CD4-positive, CD25-positive, alpha-beta regulatory T cell (primary cell): ENCODE measurements at places on chromosomes 3 and 15.

DNA sequence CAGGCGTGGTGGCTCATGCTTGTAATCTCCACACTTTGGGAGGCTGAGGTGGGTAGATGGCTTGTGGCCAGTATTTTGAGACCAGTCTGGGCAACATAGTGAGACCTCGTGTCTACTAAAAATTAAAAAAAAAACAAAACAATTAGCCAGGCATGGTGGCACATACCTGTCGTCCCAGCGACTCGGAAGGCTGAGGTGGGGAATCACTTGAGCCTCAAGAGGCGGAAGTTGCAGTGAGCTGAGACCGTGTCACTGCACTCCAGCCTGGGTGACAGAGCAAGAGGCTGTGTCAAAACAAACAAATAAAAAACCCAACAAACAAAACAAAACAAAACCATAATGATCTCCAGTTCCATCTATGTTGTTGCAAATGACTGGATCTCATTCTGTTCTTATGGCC is 341.3 kb upstream of the CFAP20DC start:
- DNase-seq = no peak

DNA sequence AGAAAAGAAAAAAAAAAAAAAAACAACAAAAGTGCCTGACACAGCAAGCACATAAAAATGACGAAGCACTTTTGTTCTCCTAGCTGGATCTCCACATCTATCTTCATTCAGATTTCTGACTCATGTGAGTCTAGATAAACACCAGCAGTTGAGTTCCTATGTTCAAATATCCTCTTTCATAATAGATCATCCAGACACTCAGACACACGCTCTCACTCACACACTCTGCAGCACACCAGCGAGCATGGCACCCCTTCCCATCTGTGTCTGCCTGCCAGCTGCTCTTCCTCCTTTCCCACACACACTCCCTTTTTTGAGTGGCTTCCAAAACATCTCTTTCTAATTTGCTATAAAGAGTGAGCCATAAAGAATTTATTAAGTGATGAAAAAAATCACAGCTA is 19.8 kb upstream of the CELF6 start:
- DNase-seq = no peak

GRCh38 chr3:1381647-1382036 is 288.8 kb downstream of the CNTN6 start:
- DNase-seq = no peak

GRCh38 chr3:121436074-121436473 is 109.7 kb downstream of the POLQ start:
- DNase-seq = no peak

DNA sequence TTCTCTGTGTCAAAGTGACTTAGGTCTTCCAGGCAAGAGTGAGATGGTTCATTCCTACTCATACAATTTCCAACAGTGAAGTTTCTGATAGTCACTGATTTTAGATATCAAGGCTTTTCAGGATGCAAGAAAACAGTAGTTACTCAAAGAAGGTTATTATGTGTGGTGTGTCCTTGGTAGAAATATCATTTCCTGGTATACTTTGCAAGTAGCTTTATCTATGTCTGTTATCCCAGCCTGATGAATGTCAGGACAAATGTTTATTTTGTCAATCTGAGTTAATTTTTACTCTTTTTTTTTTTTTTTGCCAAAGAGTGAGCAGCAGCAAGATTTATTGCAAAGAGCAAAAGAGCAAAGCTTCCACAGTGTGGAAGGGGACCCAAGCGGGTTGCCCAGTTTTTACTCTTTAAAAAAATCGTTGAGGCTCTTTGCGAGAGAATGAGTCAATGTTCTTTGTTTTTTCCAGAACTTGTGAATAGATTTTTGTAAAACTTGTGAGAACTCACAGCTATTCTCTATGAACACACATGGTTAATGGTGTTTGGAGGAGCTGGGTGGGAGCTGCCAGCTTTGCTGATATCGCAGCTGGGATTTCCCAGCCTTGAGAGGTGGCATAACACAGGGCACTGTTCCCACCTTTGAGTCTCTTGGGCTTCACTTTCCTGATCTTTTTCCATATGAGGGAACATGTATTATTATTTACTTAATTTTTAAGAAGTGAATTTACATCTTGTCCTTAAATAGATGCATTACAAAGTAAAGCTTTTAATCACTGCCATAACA is 51.9 kb downstream of the SV2B start:
- no peak for DNase-seq

DNA sequence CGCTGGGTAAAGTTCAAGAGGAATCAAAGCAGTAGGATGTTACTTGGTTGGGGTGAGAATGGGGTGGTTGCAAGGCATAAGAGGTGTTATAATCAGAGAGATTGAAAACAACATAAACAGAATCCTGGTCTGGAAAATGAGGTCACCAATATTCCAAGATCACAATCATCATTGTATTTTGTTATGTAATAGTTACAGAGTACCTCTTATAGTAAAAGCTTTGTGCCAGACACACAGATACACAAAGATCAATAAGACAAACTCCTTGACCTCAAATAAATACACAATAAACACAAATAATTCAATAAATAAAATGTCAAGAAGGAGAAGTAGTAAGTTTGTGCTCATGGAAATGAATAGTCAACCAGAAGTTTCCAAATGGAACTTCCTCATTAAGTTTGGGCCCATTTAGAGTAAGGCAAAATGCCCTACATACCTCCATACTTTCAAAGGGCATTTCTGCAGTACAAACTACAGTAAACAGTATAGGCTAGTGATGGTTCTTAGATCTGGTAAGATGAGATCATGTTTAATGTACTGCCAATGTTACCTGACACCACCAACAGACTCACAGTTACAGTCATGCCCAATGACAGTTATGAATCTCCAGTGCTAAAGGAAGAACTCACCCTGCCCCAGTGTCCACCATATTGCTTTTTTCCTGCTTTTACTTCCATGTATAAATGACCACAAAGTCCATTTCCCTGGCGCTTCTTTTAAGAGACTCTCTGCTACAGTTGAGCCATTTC is 93.4 kb downstream of the KCNMB2 start:
- DNase-seq = no peak

DNA sequence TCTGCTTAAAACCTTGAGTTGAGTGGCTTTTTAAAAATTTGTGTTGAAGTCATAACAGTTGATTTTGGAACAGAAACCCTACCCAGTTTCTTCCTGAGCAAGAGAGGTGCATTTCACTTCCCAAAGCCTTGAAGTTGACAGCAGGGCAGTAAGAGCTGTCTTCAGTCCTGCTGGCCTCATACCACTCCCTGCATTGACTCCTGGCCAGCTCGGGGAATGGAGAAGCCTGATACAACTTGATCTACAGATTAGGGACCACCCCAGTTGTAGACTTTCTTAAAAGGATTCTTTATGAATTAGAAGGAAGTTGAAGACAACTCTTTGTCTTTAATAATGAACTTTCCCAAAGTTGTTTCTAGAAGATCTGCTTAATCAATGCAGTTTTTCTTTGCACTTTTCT is 90.6 kb upstream of the FLNB start:
- no peak for DNase-seq

GRCh38 chr3:167469381-167469780 is 4.5 kb downstream of the SERPINI2 start:
- no peak for DNase-seq

DNA sequence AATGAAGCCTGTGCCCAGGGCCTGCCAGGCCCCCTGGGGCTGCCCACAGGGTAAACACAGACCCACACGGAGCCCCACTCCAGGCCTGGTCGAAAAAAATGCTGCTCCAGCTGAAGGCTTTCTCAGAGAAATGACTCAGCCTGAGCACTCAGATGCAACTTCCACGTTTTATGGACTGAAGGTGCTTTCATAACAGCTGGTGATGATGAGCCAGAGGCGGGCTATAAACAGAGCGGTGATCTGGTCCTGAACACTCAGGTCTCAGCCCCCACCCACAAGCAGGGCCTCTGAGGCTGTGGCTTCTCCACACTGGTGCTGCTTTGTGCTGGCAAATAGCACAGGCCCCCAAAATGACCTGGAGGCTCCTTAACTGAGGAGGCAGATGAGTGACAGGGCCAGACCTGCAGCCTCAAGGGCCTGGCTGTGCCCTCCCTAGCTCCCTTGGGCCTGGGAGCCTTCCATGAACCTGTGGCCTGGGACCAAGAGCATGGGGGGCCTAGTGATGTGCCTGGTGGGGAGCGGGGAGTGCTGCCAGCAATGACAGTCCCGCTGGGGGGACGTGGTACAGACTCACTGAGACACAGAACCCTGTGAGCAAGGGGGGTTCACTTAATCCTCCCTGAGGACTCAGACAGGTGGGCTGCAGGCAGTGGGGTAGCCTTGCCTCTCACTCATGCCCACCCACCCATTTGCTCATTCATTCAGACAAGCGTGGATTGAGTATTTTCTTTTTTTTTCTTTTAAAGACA is 23.0 kb upstream of the FURIN start:
- DNase-seq = no peak

DNA sequence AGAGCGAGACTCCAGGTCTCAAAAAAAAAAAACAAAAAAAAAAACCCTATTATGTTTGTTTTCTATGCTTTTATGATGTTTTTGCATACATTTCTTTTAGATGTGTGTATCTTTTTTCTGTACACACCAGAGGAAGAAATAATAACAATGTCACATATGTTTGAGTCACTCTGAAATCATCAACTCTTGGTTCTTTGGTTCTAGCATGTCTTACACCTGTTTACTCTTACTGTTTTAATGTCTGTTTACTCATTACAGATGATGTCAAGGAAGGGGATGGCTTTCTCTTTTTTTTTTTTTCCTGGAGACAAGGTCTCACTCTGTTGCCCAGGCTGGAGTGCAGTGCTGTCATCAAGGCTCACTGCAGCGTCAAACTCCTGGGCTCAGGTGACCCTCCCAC is 24.1 kb downstream of the RHOA start:
- DNase-seq = no peak

DNA sequence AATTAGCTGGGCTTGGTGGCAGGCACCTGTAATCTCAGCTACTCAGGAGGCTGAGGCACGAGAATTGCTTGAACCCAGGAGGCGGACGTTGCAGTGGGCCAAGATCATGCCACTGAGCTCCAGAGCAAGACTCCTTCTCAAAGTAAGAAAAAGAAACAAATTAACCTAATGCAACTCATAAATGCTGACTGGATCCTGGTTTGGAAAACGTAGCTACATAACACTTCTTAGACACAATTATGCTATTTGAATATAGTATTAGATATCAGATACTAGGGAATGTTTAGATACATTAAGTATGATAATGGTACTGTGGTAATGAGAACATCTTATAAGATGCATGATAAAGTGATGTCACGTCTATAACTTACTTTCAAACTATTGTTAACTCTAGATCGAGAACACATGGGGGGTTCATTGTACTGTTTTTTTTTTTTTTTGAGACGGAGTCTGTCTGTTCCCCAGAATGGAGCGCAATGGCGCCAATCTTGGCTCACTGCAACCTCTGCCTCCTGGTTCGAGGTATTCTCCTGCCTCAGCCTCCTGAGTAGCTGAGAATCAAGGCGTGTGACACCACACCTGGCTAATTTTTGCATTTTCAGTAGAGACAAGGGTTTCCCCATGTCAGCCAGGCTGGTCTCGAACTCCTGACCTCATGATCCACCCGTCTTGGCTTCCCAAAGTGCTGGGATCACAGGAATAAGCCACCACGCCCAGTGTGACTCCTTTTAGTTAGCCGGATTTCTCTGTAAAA is 5.9 kb upstream of the ISY1 start:
- DNase-seq = no peak

DNA sequence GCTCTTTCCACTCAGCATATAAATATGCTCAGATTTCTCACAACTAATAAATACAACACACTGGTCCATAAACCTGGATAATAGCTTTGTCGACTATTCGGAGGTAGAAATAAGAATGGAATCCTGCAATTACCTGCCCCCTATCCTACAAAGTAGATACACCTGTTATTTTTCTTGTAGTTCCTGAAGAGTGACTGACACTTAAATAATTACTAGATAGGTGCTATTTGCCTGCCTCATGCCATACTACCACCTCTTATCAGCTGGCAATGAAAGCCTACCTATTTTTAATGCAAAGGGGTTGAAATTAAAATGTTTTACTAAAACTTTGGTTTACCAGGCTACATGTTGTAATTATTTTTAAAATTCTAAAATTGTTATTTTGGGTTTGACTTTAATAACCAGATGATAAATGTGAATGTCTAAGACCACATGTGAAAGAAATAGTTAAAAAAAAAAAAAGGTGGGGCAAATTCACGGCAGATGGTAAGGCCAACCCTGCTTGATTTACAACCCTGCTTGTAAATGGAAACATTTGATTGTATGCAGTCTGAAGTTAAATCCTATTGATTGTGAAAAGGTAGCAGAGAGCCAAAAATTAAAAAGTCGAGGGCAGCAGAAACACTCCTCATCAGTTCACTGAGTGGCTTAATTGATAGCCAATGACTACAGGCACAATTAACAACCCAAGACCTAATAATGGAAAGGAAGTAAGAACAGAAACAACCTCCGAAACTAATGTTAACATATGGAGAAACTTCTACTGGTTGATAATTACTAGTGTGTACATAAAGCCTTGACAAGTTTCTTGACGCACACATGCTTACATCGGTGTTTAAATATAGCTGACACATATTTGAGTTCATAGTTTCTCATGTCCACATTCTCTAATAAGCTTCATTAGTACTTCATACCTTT is 8.9 kb downstream of the PEAK1 start:
- no peak for DNase-seq

- DNase-seq = peak; percentile 63
Observed at GRCh38 chr3:133927540-133928066, 31.9 kb upstream of the RAB6B start.

DNA sequence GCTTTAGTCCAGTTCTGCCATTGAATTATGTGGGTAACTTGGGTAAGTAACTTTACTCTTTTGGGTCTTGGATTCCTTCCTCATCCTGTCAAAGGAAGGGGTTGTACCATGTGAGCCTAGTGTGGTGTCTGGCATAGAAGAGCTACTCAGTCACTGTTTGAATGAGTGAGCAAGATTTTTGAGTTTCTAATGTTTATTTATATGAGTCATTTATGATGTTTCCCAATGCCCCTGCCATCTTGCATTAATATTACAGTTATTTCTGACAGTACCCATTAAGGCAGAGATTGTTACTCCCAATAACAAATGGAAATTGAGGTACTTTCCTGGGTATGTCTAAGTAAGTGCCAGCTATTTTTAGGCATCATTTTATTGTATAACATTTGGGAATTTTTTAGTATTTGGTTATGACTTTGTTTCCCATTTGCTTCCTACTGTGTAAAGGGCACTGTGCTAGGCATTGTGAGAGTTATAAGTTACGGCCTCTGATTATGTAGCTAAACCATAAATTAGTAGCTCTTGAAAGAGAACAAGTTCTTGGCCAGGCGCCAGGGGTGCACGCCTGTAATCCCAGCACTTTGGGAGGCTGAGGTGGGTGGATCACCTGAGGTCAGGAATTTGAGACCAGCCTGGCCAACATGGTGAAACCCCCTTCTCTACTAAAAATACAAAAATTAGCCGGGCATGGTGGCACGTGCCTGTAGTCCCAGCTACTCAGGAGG is 23.5 kb downstream of the NR1D2 start:
- DNase-seq = no peak

GRCh38 chr15:65101411-65101890 is 13.5 kb downstream of the UBAP1L start:
- peak; percentile 9 for DNase-seq

- no peak for DNase-seq
Observed at GRCh38 chr3:52504977-52505376, 9.8 kb downstream of the STAB1 start.
